Activated CD8-positive, alpha-beta memory T cell treated with anti-CD3 and anti-CD28 coated beads, Interleukin-2, amount 10 ng/mL, durations not matched to agents 7 days and 5 days (primary cell): ENCODE measurements at places on chromosomes 6 and 20.

DNA sequence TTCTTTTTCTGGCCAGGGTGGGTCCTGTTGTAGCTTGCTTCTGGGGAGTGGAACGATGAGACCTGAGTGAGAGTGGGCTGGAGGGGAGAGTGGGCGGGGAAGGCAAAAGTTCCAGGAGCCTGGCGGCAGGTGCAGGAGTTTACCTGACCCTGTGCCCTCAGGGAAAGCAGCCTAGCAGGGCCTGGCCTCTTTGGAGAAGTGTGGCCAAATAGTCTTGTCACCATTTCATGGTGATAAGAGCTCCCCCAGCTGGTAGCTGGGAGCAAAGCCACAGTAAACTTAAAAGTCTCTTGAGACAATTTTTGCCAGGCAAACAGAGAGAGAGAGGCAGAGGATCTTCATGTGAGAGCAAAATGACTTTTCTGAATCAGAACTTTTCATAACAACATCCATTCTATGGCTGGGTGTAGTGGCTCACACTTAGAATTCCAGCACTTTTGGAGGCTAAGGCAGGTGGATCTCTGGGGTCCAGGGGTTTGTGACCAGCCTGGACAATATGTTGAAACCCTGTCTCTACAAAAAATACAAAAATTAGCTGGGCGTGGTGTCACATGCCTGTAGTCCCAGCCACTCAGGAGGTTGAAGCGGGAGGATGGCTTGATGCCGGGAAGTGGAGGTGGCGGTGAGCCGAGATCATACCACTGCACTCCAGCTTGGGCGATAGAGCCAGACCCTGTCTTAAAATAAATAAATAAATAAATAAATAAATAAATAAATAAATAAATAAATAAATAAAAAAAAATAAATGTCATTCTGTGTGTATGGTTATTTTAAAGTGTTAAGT, 161.8 kb upstream of the SCGN start:
- DNase-seq: peak; percentile 79

DNA sequence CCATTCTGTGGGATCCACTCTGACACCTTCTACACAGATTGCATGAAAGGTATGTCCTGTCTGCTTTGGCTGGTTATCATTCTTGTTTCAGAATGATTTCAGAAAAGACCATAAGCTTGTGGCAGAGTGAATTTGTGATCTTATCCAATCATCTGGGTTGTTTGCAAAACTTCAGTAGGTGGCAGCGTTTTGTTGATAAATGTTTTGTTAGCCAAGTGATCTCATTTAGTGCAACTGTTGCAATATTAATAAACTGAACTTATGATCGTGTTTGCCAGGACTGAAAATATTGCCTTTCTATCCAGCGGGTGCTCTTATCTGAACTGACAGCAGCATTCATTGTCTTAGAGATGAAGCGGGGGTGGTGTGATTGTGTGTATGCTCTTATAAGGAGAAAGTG, 613.2 kb upstream of the NOX3 start:
- DNase-seq: no peak

GRCh38 chr6:132041706-132042105, 90.5 kb upstream of the CCN2 start:
- no peak for DNase-seq

DNA sequence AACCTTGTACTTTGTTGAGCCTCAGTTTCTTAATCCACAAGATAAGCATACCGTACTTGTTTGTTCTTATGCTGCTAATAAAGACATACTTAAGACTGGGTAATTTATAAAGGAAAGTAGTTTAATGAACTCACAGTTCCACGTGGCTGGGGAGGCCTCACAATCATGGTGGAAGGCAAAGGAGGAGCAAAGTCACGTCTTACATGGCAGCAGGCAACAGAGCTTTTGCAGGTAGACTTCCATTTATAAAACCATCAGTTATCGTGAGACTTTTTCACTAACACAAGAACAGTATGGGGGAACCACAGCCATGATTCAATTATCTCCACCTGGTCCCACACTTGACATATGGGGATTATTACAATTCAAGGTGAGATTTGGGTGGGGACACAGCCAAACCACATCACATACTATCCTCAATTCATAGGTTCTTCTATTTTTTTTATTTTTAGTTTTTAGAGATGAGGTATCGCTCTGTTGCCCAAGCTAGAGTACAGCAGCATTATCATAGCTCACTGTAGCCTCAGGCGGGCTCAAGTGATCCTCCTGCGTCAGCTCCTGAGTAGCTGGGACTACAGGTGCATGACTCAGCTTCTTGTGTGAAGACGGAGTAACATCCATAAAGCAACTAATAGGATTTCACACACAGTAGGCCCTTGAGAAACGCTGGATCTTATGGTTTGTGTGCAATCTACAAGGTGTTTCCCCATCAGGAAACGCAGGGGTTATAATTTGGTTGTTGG, 76.7 kb upstream of the IYD start:
- no peak for DNase-seq

- DNase-seq: no peak
These were observed 106.6 kb downstream of the RTN4IP1 start for GRCh38 chr6:106522562-106523250.

GRCh38 chr20:37948956-37949355, 46.0 kb downstream of the VSTM2L start:
- peak; percentile 1 for DNase-seq

DNA sequence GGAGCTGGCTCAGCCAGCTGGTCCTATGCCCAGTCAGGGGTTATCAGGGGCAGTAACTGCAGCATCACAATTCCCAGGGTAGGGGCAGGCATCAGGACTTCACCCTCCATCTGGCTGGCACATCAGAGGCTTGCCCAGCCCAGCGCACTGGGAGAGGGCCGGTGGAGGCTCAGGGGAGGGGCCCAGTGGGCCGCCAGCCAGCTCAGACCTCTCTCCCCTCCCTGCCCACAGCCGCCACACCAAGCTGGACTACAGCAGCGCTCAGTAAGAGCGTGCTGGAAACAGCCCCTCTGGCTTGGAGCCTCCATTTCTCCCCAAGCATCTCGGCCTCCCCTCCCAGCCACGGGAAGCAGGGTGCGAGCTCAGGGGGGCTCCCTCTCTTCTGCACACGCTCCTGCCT, 22.0 kb downstream of the ADA start:
- DNase-seq: no peak

GRCh38 chr6:63864671-63865318, 229.2 kb downstream of the PHF3 start:
- no peak for DNase-seq

GRCh38 chr20:58238490-58238889, 10.0 kb upstream of the ANKRD60 start:
- peak; percentile 22 for DNase-seq
